ENCODE measurements at places on chromosomes 16 and 17.

DNA sequence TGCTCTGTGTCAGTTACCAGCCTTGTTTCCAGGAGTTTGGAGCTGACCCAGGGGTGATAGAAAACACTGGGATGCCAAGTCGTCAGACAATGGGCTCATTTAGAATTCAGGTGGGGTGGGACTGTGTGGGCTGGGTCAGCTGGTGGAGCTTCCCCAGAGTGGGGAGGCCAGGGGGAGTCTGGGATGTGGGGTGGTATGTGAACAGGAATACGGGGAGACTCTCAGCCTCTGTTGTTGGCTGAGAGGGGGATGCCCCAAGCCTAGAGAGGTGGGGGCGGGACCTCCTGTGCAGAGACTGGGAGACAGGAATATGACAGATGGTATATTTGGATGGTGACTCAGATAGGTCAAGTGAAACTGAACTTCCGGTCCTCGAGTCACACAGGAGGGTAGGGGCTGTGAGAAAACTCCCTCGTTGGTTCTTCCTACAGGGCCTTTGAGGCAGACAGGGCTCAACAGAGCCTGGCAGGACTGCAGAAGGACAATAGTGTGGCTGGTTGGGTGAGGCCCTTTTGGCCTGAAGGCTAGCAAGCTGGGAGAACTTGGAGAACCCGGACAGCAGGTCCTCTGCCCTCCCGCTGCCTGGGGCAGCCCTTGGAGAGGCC, 23.7 kb downstream of the CDH1 start:
- no peaks in the 10 kb centered on the region for H3K27me3 ChIP-seq

DNA sequence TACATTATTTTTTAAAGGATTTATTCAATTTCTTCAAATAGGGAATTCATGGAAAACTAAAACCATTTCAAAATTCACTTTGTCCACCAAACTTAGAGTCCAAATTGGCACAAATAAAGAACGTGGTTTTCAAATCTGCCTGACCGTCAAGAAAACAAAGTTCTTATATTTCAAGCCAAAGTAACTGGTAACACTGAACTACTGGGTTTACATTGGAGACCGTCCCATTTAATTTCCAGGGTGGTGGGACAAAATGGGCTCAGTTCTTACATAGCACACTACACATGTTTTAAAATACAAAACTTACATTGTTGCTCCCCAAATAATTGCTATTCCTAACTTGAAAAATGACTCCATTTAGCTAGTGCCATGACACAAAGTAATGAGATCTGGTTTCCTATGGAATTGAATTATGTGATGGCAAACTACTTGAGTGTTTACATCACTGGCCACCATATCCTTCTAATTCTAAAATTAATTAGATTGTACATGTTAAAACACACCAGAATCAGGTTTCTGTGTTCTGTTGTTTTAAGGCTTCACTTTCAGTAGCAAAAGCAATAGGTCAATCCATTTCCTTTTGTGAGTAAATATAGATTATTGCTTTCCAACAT, 6.5 kb downstream of the PSME3IP1 start:
- H3K27ac ChIP-seq, result no peak overlapping the region
- H3K27me3 ChIP-seq, result no peaks in the 10 kb centered on the region
- peaks cover 5% of the 10 kb centered on the region for H3K4me1 ChIP-seq

DNA sequence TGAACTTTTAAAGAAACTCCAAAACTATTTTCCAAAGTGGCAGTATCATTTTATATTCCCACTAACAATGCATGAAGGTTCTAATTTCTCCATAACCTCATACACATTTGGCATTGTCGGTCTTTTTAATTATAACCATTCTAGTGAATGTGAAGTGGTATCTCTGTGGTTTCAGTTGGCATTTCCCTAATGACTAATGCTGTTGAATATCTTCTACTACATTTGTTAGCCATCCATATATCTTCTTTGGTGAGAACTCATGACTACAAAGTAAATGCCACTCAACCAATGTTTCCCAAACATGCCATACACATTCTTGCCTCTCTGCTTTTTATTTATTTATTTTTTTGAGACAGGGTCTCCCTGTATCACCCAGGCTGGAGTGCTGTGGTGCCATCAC, 31.7 kb upstream of the TAOK1 start:
- no peak for DNase-seq
- H3K4me3 ChIP-seq, result no peak overlapping the region
- H3K27me3 ChIP-seq, result no peaks in the 10 kb centered on the region
- H3K27ac ChIP-seq, result peak overlapping the region; percentile 76
- no peaks in the 10 kb centered on the region for H3K36me3 ChIP-seq

GRCh38 chr16:75695708-75696107, 5.6 kb downstream of the DUXB start:
- H3K27me3 ChIP-seq, result no peaks in the 10 kb centered on the region
- no peak overlapping the region for H3K27ac ChIP-seq
- H3K4me3 ChIP-seq, result no peak overlapping the region
- no peaks in the 10 kb centered on the region for H3K36me3 ChIP-seq
- H3K4me1 ChIP-seq, result no peaks in the 10 kb centered on the region

DNA sequence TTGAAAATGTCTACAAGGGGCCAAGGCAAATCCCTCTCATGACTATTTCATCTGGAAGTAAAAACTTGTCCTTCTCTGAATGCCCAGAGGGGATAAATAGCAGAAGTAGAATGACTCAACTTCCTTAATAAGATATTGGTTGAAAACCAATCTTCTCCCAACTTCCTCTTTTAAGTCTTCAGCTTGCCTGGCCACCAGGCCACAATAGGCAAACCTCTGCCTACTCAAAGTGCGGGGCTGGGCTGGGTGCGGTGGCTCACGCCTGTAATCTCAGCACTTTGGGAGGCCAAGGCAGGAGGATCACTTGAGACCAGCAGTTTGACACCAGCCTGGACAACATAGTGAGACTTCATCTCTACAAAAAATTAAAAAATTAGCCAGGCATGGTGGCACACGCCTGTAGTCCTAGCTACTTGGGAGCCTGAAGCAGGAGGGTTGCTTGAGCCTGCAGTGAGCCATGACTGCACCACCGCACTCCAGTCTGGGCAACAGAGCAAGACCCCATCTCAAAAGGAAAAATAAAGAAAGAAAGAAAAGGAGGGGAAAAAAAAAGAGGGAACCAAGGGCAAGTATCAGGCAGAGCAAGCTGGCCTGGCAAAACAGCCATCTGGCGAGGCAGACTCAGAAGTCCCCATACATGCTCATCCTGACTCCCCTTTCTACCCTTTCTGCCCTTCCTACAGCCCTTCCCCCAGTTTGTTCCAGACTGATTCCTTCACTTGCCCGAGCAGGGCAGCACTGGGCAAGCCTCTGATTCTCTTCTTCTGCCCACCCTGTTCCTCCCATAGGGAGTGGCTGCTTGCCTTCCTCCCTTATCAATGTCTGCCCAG, 20.6 kb downstream of the MAP3K14 start:
- H3K27ac ChIP-seq, result no peak overlapping the region
- H3K4me1 ChIP-seq, result peaks cover 43% of the 10 kb centered on the region
- H3K27me3 ChIP-seq, result no peaks in the 10 kb centered on the region
- no peak overlapping the region for H3K4me3 ChIP-seq

GRCh38 chr17:49873466-49873865, 25.6 kb upstream of the TAC4 start:
- H3K27ac ChIP-seq, result no peak overlapping the region
- no peak for DNase-seq
- H3K36me3 ChIP-seq, result no peaks in the 10 kb centered on the region
- H3K4me3 ChIP-seq, result no peak overlapping the region

GRCh38 chr17:60604686-60605334, 4.8 kb downstream of the PPM1D start:
- no peak overlapping the region for H3K27ac ChIP-seq
- H3K27me3 ChIP-seq, result no peaks in the 10 kb centered on the region
- DNase-seq, result peak; percentile 59
- no peaks in the 10 kb centered on the region for H3K36me3 ChIP-seq

- DNase-seq, result no peak
- no peak overlapping the region for H3K27ac ChIP-seq
- no peaks in the 10 kb centered on the region for H3K36me3 ChIP-seq
- H3K4me1 ChIP-seq, result peaks cover 5% of the 10 kb centered on the region
Observed at GRCh38 chr17:57236686-57237299, 19.5 kb upstream of the MSI2 start.

GRCh38 chr16:85046931-85047866, 19.6 kb downstream of the KIAA0513 start:
- no peak overlapping the region for H3K4me3 ChIP-seq
- DNase-seq, result peak; percentile 83
- H3K27ac ChIP-seq, result peak overlapping the region; percentile 91
- peaks cover 29% of the 10 kb centered on the region for H3K4me1 ChIP-seq

GRCh38 chr17:49980703-49981197, 11.8 kb downstream of the DLX4 start:
- H3K27ac ChIP-seq, result no peak overlapping the region
- peak; percentile 77 for DNase-seq
- H3K4me1 ChIP-seq, result peaks cover 8% of the 10 kb centered on the region

GRCh38 chr16:21157632-21158031, 842 bp upstream of the LDAF1 start:
- no peak overlapping the region for H3K27ac ChIP-seq
- H3K27me3 ChIP-seq, result no peaks in the 10 kb centered on the region
- no peaks in the 10 kb centered on the region for H3K36me3 ChIP-seq
- peaks cover 4% of the 10 kb centered on the region for H3K4me1 ChIP-seq

DNA sequence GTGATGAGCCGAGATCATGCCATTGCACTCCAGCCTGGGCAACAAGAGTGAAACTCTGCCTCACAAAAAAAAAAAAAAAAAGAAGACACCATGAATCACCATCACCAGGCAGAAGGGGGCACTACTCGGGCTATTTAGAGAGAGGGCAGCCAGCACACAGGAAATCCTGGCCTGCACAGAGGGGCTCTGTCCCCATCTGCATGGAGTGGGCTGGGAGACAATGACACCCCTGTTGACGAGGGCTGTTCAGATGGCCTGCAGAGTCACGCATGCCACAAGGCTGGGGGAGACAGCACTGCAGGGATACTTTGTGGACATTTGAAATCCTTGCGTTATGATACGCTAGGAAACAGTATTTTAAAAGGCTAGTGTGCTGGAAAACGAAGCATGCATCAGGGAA, 48.3 kb downstream of the CUEDC1 start:
- no peak overlapping the region for H3K27ac ChIP-seq
- peaks cover 11% of the 10 kb centered on the region for H3K4me1 ChIP-seq
- H3K27me3 ChIP-seq, result no peaks in the 10 kb centered on the region
- H3K36me3 ChIP-seq, result no peaks in the 10 kb centered on the region
- DNase-seq, result no peak

DNA sequence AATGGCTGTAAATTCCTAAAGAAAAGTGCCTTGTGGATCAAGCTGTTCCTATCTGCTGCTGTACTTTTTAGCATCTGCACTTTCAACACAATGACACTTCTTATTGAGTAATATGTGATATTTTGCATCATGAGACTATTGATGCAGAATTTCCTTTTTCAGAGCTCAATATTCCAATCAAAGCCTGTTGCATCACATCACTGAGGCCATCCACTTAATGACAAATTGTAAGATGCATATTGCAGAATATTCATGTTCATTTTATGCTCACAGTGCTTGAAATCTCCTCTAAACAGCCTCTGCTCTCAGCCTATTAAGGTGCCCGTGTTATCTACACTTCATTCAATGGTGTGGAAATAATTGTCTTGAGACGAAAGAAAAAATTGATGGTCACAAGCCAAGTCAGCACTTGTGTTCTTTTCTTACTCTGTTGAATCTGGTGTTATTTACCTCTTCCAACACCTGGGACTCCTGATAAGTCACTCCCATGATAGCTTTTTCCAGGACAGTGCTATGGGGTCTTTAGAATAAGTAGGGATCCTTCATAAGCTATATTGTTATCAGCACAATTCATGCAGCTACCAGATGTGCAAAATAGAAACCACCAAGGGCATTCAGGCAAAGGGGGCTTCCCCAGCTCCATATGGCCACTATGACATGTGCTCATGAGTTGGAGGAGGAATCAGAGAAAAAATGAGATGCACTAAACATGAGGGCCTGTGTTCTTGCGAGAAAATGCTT, 9.3 kb upstream of the SKAP1 start:
- H3K27ac ChIP-seq, result peak overlapping the region; percentile 53
- no peak overlapping the region for H3K4me3 ChIP-seq
- peaks cover 41% of the 10 kb centered on the region for H3K4me1 ChIP-seq
- DNase-seq, result no peak

DNA sequence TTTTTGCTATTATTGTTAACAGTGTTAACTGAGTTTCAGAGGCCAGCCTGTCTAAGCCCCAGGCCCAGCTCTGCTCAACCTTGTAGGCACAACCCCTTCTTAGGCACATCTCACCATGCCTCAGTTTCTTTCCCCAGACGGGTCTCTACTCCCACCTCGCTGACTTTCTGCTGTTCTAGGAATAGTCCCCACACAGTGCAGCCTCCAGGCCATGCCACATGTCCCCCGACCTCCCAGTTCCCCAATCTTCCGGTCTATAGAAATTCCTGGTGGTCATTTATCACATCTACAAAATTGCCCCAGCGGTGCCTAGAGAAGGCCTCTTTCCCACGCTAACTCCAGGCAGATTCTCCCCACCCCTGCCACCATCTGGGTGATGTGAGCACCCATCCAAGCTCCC, 34.8 kb downstream of the ADGRG5 start:
- no peaks in the 10 kb centered on the region for H3K36me3 ChIP-seq
- peaks cover 7% of the 10 kb centered on the region for H3K4me1 ChIP-seq
- H3K4me3 ChIP-seq, result no peak overlapping the region
- no peak overlapping the region for H3K27ac ChIP-seq

GRCh38 chr17:2062571-2063183, 7.8 kb downstream of the HIC1 start:
- peaks cover 22% of the 10 kb centered on the region for H3K4me1 ChIP-seq
- DNase-seq, result peak; percentile 35
- H3K36me3 ChIP-seq, result peaks cover 6% of the 10 kb centered on the region
- peaks cover 43% of the 10 kb centered on the region for H3K27me3 ChIP-seq
- no peak overlapping the region for H3K4me3 ChIP-seq

DNA sequence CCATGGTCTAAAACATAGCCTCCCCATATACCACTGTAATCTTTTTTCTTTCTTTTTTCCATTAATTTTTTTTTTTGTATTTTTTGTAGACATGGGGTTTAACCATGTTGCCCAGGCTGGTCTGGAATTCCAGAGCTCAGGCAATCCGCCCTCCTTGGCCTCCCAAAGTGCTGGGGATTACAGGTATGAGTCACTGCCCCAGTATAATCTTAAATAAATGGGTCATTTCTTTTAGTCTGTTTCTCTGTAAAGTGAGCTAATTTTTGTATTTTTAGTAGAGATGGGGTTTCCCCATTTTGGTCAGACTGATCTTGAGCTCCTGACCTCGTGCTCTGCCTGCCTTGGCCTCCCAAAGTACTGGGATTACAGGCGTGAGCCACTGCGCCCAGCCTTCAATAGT, 5.7 kb upstream of the NME1 start:
- H3K27me3 ChIP-seq, result no peaks in the 10 kb centered on the region
- H3K4me1 ChIP-seq, result peaks cover 2% of the 10 kb centered on the region
- peak; percentile 19 for DNase-seq
- no peak overlapping the region for H3K27ac ChIP-seq

GRCh38 chr17:28001149-28001548, 41.3 kb upstream of the NLK start:
- no peaks in the 10 kb centered on the region for H3K36me3 ChIP-seq
- no peak overlapping the region for H3K27ac ChIP-seq
- H3K27me3 ChIP-seq, result no peaks in the 10 kb centered on the region
- peaks cover 13% of the 10 kb centered on the region for H3K4me1 ChIP-seq
- no peak overlapping the region for H3K4me3 ChIP-seq
